ENCODE measurements at places on chromosomes 1 and 21.

DNA sequence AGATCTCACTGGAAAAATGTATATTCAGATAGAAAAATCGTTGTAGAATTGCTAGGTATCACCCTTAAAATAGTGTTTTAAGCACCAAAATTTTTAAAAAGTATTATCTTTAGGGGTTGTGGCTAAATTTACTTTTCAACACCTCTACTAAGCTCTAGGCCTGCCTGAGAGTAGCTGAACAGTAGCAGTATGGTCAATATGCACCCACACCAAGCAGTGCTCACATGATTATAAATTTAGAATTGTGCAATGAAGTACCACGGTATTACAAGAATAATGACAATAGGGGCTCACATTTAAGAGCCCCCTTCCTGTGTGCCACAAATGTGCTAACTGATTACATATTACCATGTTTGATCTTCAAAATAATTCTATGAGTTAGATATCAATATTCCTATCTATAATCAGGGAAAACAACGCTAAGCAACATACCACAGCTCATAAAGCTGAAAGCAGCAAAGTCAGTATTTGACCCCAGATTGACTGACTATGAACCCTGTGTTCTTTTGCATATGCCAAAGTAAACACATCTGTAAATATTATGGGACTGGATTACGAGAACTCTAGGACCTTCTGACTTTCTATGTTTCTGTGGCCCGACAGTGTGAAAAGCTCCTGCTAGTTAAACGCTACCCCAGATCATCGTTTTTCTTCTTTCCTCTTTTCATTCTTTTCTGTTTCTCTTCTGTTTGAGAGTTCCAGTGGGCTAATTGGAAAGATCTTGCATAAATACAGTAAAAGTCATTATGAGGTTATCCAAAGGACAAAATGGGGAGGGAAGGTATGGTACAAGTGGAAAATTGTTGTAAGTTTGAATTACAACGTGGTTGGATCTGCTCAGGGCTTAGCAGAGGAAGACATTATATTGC is 201.1 kb upstream of the C1orf87 start:
- no peak for DNase-seq

DNA sequence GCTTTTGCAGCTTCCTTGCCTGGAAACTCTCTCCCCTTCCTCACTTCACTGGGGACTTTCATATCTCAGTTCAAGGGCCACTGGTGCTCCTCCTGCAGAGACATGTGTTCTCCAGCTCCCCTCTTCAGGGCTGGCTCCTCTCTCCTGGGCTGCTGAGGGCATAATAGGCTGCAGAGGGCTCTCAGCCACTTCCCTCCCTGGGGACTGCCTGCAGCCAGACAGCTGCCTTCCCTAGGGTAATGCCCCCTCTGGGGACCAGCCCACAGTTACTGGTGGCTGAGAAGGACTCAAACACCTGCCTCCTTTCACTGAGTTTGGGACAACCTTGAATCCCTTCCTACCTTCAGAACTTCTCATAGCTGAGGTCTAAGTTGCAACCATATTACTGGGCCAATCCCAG is 104.8 kb upstream of the POU3F1 start:
- no peak for DNase-seq

DNA sequence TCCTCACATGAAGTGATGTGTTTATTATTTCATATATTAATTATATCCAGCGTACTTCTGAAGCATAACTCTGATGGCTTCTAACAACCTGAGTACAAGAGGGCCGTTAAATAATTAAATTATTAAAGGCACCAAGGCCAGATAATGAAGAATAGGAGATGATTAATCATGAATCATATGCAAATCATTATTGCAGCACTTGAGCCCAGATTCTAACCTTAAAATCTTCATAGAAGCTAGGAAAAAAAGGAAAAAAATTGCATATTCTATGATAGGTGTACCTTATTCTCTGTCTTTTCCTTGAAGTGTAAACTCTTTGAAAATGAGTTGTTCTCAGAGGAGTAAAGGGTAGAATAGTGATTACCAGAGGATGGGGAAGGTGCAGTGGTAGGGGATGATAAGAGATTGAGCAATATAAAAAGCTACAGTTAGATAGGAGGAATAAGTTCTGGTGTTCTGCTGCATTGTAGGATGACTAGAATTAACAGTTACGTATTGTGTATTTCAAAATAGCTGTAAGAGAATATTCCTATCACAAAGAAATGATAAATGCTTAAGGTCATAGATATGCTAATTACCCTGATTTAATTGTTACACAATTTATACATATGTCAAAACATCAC is 51.1 kb downstream of the SWT1 start:
- no peak for DNase-seq

GRCh38 chr1:21662426-21663247 is 6.5 kb downstream of the RAP1GAP start:
- DNase-seq = no peak

DNA sequence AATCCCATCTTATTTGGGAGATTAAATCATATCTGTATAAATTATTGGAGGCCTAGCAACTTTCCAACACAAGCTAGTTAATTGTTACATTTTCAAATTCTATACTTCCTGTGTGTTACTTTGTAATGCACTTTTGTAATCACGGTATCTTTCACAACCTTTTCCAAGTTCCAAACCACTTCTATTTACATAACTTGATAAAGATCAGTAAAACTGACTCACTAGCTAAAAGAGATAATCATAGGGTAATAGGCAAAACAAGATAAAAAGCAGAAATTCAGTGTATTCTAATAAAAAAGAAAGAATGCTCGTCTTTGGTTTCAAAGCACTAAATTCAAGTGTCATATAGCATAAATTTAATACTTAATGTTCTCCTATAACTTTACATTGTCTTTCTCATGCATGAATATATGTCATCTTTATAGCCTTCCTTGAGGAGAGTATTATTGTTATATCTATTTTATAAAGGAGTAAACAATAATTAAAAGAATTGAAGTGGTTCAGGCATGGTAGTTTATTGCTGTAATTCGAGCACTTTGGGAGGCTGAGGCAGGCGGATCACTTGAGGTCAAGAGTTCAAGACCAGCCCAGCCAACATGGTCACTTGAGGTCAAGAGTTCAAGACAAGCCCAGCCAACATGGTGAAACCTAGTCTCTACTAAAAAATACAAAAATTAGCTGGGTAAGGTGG is 66.4 kb downstream of the RGS13 start:
- DNase-seq = no peak

DNA sequence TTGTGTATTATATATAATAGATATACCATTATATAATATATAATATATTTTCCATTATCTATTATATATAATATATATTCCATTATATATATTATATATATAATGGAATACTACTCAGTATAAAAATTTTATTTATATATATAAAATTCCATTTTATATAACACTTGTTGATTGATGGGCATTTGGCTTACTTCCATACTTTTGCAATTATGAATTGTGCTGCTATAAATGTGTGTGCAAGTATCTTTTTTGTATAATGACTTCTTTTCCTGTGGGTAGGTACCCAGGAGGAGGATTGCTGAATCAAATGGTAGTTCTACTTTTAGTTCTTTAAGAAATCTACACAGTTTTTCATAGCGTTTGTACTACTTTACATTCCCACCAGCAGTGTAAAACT is 1211.1 kb downstream of the NCAM2 start:
- no peak for DNase-seq

DNA sequence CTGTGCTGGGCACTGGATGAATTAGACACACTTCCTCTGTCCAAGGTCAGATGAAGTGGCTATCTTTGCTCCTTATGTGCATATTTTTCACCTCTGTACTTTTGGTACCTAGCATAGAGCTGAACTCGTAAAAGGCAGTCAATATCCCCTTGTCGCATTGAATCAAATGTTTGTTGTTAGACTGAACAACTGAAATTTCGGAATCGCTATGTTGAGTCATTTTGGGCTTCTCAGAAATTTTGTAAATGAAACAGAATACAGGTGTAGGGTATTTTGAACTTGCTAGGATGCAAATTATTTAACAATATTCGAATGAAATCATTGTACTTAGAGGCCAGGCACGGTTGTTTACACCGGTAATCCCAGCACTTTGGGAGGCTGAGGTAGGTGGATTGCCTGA is 48.0 kb downstream of the PDE4B start:
- no peak for DNase-seq

DNA sequence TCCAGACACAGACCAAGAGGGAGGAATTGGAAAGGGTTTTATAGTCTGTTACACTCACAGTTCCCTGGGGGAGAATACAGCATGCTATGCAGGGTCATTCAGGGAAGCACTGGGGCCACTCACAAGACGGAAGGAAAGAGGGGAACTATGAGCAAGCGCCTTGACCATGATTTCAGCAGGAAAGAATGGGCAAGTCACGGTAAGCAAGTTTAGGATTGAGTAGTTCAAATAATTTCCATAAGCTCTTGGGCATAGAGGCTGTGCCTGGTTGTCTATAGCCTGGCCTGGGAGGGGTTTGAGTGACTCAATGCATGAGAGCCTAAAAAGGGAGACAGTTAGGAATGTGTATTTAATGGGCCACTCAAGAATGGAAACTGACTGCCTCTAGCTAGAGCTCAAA is 176.7 kb downstream of the TTLL7 start:
- DNase-seq = no peak

GRCh38 chr1:1399872-1400575 is 889 bp upstream of the CCNL2 start:
- no peak for DNase-seq

- DNase-seq = no peak
Observed at GRCh38 chr1:203408486-203409481, 57.9 kb upstream of the FMOD start.

- no peak for DNase-seq
Observed at GRCh38 chr1:12038356-12039163, 19.3 kb downstream of the MIIP start.

- no peak for DNase-seq
Observed at GRCh38 chr21:14875704-14876523, 188.9 kb downstream of the NRIP1 start.

DNA sequence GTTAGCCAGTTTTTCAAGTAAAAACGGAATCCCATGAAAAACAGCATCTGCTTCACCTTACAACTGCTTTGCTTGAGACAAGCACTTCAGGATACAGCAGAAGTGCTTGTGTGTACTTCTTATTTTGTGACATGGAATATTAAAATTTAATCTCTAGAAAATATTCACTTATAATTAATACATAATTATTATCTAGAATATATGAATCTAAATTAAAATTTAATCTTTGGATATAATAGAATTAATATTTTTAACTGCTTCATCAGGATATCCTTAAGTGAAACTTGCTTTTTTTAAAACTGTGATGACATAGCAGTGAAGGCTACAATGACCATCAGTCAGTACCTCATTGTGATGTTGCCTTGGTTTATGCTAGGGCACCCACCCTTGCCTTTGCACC is 148.4 kb upstream of the C1orf105 start:
- DNase-seq = no peak

DNA sequence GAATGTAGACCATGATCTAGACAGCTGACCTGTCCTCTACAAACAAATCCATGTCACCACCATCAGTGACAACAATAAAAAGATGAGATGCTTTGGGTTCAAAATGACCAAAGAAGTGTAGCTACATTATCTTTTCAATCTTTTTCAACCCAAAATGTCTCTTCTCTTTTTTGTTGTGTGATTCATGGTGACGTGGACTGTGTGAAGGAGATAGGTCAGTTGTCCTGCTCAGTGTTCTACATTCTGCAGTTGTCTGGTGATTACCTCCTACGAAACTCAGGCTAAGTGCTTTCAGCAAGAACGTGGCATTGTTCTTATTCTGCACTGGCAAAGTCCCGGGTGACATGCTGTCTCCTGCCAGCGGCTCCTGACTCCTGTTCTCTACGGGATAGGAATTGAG is 73.1 kb downstream of the PRKAB2 start:
- DNase-seq = no peak

DNA sequence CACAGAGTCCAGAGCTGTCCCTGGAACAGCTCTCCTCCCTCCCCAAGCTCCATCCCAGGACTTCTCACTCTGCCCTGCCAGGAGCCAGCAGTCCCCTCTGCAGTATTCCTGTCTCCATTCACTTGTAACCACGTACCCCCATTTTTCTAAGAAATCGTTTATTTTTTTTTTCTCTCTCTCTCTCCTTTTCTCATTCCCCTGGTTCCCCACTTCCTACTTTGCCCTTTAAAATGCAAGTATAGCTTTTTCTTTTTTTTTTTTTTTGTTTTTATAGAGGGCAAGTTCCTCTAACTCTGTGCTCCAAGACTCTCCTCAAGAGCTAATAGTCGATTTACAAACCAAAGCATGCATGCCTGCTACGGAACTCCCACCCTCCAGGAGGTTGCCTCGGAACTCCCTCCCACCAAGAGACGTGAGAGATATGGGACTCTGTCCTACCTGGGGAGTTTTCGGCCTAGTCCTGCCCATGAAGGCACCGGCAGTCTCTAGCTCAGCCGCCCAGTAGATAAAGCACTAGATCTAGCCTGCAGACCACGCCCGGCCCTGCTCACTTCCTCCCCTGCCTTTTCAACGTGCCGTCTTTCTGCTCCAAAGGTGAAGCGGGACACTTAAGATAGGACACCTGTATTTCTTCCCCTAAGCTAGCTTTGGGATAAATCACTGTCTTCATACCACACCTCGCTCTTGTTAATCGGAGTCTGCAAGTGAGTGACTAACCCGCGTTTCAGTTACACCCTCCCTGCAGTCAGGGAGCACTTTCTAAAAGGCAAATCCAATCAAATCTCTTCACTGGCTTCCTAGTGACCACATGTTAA is 27.7 kb downstream of the TNFRSF9 start:
- DNase-seq = no peak

GRCh38 chr1:51280321-51280978 is 44.4 kb downstream of the RNF11 start:
- no peak for DNase-seq

- no peak for DNase-seq
Observed at GRCh38 chr1:60152891-60153290, 79.3 kb upstream of the C1orf87 start.

GRCh38 chr1:10212476-10212875 is 2.1 kb downstream of the KIF1B start:
- DNase-seq = no peak

GRCh38 chr1:17009706-17010105 is 2.0 kb downstream of the ATP13A2 start:
- DNase-seq = no peak

GRCh38 chr1:209042413-209042812 is 541.1 kb upstream of the CAMK1G start:
- DNase-seq = no peak

- no peak for DNase-seq
Observed at GRCh38 chr21:24223624-24224023, 1383.7 kb downstream of the MRPL39 start.

DNA sequence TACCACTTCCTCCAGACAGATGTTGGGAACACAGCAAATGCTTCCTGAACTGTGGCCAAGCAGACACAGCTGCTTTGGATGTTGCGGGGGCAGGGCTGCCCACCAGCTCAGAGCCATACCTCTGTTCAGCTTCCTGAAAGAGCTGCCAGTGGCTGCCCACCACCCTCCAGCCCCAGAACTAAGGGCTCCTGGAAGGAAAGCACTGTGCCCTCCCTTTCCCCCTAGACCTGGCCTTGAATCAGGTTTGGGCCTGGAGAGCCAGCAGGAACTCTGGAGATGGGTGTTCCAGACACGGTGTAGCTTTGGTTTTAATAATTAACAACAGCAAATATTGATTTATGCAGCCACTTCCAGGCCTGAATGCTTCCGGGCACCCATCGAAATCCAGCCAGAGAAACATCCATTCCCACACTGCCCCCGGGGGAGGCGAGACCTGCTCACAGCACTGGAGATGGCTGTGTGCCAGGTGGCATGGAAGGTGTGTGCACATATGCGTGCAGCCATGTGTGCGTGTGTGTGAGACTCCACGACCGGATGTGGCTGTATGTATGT is 45.7 kb downstream of the RAP1GAP start:
- DNase-seq = no peak

- DNase-seq = no peak
Observed at GRCh38 chr1:207742850-207743555, 8.9 kb upstream of the CD46 start.

- DNase-seq = peak; percentile 54
Observed at GRCh38 chr1:180533266-180533987, 25.3 kb upstream of the OVAAL start.

All from stimulated activated CD4-positive, alpha-beta T cell treated with anti-CD3 and anti-CD28 coated beads, TNF-alpha, amount 100 ng/mL, for 48 hours (primary cell).